ENCODE measurements at places on chromosomes 1 and 21.

- no peak for DNase-seq
These were observed 12.5 kb upstream of the SFT2D2 start for GRCh38 chr1:168213349-168213748.

DNA sequence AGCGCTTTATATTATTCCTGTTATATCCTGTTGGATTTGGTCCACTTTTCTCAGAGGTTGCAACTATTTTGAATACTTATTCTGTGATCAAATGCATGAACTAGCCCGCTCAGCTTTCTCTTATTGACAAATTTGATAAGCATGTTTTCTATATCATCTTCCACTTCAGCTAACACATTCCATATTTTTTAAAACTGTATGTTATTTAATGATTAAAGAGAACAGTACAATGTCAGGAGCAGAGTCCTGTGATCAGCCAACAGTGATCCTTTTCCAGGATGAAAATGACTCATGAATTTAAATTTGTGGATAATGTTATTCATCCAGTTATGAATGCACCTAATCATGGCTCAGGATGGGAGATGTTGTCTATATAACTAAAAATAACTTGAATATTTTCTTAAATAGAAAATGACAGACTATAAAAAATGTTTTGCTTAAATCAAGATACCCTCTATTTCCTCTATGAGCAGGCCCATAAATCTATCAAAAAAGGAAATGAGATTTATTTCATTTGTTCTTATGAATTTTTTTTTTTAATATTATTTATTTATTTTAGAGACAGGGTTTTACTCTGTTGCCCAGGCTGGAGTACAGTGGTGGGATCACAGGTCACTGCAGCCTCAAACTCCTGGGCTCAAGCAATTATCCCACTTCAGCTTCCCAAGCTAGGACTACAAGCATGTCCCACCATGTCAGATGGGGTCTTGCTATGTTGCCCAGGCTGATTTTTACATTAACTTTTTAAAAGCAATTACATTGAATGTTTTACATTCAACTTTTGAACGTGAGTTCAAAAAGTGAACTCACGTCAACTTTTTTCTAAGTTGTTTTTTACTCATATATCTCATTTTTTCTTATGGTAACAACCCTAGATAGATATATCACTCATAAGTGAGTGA is 12.5 kb downstream of the BPNT1 start:
- DNase-seq = no peak

DNA sequence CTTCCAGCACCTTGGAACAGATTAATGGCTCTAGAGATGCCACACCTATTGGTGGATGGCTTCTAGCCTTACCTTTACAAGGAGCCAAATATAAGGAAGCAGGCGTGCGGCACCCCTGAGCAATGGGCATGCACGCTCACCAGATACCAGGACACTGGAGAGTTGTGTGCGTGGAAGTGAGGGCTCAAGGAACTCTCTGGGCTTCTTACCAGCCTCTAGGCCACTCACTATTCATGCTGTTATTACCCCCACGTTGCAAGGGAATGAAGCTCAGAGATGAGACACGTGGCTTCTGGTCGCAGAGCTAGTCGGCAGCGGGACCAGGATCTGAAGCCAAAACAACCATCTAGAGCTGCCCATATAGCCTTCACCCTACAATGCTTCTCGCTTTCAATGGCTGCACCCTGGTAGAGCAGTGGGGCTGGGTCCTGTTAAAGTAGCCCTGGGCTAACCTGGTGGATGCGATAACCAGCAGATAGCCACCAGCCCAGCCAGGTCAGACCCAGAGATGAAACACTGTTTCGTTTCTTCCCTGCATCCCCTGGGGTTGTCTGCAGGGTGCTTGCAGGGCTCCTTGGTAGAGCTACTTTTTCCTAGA is 396.4 kb upstream of the VAMP3 start:
- no peak for DNase-seq

GRCh38 chr1:185309566-185309965 is 7.5 kb downstream of the IVNS1ABP start:
- no peak for DNase-seq

- no peak for DNase-seq
These were observed 2.5 kb downstream of the SLC25A34 start for GRCh38 chr1:15738416-15739113.

Measured in HL-60 (cell line).